IMR-90 (cell line): ENCODE measurements at places on chromosomes 4 and X. TPM values are rescaled to one million over a fixed set of nuclear protein-coding genes. Genes with fewer than 3 reads are reported as not detected.

DNA sequence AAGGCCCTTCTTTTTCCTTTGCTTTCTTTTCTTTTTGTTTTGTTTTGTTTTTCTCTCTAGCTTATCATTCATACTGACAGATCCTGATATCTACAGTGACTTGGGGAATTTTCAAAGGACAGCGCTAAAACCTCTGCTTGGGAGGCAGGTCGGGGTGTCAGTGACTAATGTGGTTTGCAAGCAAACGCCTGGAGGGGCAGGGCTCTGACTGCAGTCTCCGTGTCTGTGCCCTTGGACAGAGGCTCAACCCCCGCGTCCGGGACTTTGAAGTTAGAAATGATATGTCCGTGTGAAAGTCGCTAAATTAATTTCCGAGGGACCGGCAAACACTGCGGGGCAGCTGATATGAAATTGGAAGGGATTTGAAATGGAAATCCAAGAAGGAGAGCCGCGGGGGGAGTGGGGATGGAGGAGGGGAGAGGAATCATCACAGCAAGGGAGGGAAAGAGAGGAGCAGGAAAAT is 312.4 kb downstream of the DHRSX start:
- no peaks in the 10 kb centered on the region for H3K27me3 ChIP-seq
- H3K27ac ChIP-seq = no peak overlapping the region
- no peak overlapping the region for H3K4me3 ChIP-seq
- H3K36me3 ChIP-seq = no peaks in the 10 kb centered on the region

PLXNB3 gene
- total RNA-seq = 0.36 and 1.7 TPM in 2 replicates

DNA sequence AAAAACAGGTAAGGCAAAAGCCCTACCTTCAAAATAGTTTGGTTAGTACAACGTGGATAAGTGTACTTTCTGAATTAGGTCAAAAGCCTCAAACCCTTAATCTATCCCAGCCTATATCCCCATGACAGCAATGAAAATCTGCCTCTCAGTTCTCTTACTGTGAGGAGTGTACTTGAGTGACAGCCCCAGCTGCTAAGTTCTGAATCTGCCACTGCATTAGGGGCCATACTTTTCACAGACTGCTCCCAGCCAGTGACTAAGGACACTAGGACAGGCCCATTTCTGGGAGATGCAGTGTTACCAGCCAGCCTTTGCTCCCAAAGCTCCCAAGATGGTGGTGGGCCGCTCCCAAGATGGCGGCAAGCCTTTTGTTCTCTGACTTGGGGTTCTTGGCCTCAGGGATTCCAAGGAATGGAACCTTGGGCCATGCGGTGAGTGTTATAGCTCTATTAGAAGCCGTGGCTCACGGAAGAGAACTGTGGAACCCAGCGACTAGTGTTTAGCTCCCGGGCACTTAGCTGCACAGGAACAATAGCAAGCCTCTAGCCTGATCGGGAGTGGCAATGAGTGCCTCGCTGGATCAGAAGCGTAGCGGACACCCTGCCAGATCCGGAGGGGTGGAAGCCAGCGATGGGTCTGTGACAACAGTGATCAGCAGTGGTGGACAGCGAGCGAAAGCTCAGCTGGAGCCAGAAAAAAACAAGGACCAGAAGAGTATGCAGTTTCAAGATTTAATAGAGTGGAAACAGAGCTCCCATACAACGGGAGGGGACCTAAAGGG is 175.6 kb upstream of the NRK start:
- no peak for DNase-seq
- H3K36me3 ChIP-seq = no peaks in the 10 kb centered on the region
- no peaks in the 10 kb centered on the region for H3K27me3 ChIP-seq
- H3K4me3 ChIP-seq = no peak overlapping the region
- H3K4me1 ChIP-seq = no peaks in the 10 kb centered on the region
- no peak overlapping the region for H3K27ac ChIP-seq

- H3K4me1 ChIP-seq = no peaks in the 10 kb centered on the region
- H3K27me3 ChIP-seq = no peaks in the 10 kb centered on the region
- no peak for DNase-seq
- no peak overlapping the region for H3K4me3 ChIP-seq
- H3K36me3 ChIP-seq = no peaks in the 10 kb centered on the region
Observed at GRCh38 chr4:9923195-9923812, 98.0 kb downstream of the SLC2A9 start.

- DNase-seq = no peak
- H3K4me1 ChIP-seq = no peaks in the 10 kb centered on the region
- no peaks in the 10 kb centered on the region; the same call in 1 of the 2 replicates for H3K27me3 ChIP-seq
- no peak overlapping the region for H3K4me3 ChIP-seq
Observed at GRCh38 chr4:71635139-71635748, 148.6 kb downstream of the GC start.

HAND2 gene
- 0.36 and 0.56 TPM in 2 replicates for total RNA-seq

GRCh38 chrX:94492541-94492940 is 818.5 kb downstream of the FAM133A start:
- no peaks in the 10 kb centered on the region for H3K4me1 ChIP-seq
- no peaks in the 10 kb centered on the region for H3K36me3 ChIP-seq
- no peak overlapping the region for H3K27ac ChIP-seq
- H3K27me3 ChIP-seq = no peaks in the 10 kb centered on the region
- DNase-seq = no peak

MAGIX gene
- total RNA-seq = 0.56 and 0.72 TPM in 2 replicates

GRCh38 chr4:71221510-71222466 is 117.0 kb upstream of the SLC4A4 start:
- H3K4me3 ChIP-seq = no peak overlapping the region
- no peak for DNase-seq
- H3K4me1 ChIP-seq = peaks cover 2% of the 10 kb centered on the region

ODAPH gene
- total RNA-seq = not detected in 2 replicates

- no peaks in the 10 kb centered on the region for H3K36me3 ChIP-seq
- no peak for DNase-seq
- H3K4me3 ChIP-seq = no peak overlapping the region
- no peaks in the 10 kb centered on the region for H3K4me1 ChIP-seq
- H3K27ac ChIP-seq = no peak overlapping the region
Observed at GRCh38 chrX:21490341-21490740, 116.1 kb downstream of the CNKSR2 start.

DNA sequence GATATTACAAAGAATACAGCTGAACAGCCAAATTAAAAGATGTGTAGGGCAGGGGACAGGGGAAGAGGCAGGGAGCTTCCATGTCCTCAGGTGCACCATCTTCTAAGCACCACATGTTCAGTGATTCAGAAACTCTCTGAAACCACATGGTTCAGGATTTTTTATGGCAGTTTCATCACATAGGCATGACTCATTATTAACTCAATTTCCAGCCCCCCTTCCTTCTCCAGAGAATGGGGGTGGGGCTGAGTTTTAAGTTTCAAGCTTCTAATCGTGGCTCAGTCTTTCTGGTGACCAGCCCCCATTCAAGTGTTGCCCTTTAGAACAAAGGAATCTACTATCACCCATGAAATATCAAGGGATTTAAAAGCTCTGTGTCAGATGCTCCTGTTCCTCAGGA is 317.8 kb upstream of the GALNT7 start:
- no peaks in the 10 kb centered on the region for H3K36me3 ChIP-seq
- no peak overlapping the region for H3K4me3 ChIP-seq
- peak; percentile 95 for DNase-seq
- no peaks in the 10 kb centered on the region; the same call in 1 of the 2 replicates for H3K4me1 ChIP-seq

SASH3 gene
- total RNA-seq = not detected in 2 replicates

DNA sequence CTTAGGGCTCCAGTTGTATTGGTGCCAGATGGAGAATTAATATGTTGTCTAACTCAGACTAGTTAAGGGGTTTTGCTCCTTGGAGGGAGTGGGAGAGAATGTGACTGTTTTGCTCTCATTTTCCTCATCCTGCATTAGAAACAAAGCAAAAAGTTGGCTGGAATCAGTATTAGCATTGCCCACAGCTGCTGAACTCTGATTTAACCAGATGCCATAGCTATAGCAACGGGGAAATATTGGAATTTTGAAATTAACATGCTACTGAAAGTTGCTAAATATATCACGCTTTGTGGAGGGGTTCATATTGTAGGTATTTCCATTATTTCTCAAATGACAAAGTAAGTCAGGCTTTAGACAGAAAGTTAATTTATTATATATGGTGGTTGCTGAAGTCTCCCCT is 66.7 kb upstream of the EOLA2 start:
- H3K4me1 ChIP-seq = peaks cover 3% of the 10 kb centered on the region
- no peaks in the 10 kb centered on the region for H3K27me3 ChIP-seq
- no peak overlapping the region for H3K27ac ChIP-seq
- H3K4me3 ChIP-seq = no peak overlapping the region
- no peaks in the 10 kb centered on the region for H3K36me3 ChIP-seq

DNA sequence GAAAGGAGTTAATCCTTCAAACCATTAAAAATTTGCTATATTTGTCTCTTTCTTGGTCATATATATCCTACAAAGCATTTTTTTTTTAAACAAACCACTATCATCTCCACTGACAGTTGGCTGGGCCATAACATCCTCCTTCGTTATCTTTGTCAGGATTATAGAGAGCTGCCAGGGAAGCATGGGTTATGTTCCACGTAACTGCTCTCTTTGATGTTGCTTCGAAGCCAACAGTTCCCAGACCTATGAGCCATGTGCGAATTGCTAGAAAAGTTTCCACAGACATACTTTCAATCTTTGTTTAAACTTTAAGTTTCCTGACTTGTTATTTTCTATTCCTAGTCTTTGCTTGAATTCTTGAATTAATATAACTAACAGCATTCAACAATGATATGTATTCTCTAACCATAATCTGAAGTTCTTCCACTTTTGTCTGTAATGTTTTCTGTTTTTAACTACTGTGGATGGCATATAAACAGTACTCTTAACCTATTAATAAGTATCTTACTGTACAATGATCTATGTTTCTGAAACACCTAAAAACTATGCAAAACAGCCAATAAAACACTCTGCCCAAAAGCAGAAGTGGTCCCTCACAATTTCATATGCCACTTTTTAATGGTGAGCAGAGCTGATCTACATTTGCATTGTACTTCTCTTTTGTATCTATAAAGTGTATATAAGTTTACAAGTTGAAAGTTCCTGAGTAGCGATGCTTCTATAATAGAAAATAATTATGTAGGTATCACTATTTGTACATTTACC is 37.9 kb downstream of the EREG start:
- no peaks in the 10 kb centered on the region for H3K36me3 ChIP-seq
- no peaks in the 10 kb centered on the region for H3K27me3 ChIP-seq
- H3K4me3 ChIP-seq = no peak overlapping the region

- no peaks in the 10 kb centered on the region for H3K36me3 ChIP-seq
- H3K4me3 ChIP-seq = no peak overlapping the region
- no peak for DNase-seq
- peaks cover 3% of the 10 kb centered on the region for H3K27me3 ChIP-seq
Observed at GRCh38 chr4:87863486-87863885, 30.7 kb downstream of the MEPE start.

COL4A5 gene
- total RNA-seq = 15.0 and 16.3 TPM in 2 replicates

- no peak overlapping the region for H3K4me3 ChIP-seq
- DNase-seq = no peak
- H3K27ac ChIP-seq = no peak overlapping the region
- peaks cover 12% of the 10 kb centered on the region for H3K27me3 ChIP-seq
Observed at GRCh38 chrX:13840121-13840520, 23.2 kb upstream of the GPM6B start.

NKX6-1 gene
- total RNA-seq = under 0.01 TPM in 1 of 2 replicates, not detected in the other

- no peak overlapping the region for H3K4me3 ChIP-seq
- no peak overlapping the region for H3K27ac ChIP-seq
- no peaks in the 10 kb centered on the region for H3K27me3 ChIP-seq
Observed at GRCh38 chr4:88101165-88101564, 57.3 kb downstream of the ABCG2 start.

- no peaks in the 10 kb centered on the region for H3K27me3 ChIP-seq
- H3K4me3 ChIP-seq = no peak overlapping the region
- H3K36me3 ChIP-seq = no peaks in the 10 kb centered on the region
- H3K27ac ChIP-seq = no peak overlapping the region
- H3K4me1 ChIP-seq = peaks cover 18% of the 10 kb centered on the region
- peak; percentile 53 for DNase-seq
Observed at GRCh38 chr4:53010318-53010717, 148.2 kb downstream of the RASL11B start.

STATH gene
- not detected in 2 replicates for total RNA-seq

DNA sequence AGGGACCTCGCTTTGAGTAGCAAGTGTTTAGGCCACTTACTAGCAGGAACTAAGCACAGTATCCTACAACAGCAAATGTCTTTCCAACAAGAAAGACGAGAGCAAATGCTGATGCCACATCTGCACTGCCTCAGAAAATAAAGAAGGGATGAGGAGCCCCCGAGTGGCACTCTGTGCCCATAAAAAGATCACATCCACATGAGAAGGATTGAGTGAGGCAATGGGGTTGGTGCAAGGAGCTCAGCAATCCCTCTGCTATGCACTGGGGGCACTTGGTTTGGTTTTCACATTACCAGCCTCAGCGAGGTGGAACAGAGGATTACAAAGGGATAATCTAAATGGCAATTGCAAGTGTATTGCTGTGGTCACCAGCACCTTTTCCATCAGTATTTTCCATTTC is 252.8 kb upstream of the SLC7A11 start:
- no peaks in the 10 kb centered on the region for H3K27me3 ChIP-seq
- DNase-seq = peak; percentile 46
- no peak overlapping the region for H3K27ac ChIP-seq
- no peaks in the 10 kb centered on the region for H3K4me1 ChIP-seq
- H3K4me3 ChIP-seq = no peak overlapping the region

DNA sequence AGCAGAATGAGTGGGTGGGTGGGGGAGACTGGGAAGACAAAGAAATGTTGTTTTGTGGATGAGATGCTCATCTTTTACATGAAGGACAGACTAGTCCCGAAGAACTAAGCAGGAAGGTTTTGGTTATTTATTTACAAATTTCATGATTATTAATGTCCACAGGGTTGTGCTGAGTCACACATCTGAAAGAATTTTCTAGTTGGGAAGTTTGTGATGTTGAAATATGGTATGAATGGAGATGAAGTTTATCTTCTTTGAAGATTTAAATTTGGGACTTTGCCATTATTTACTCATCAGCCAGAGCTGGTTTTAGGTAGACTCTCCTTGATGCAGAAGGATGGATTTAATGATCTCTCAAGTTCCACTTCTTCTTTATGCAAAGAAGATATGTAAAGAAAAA is 75.5 kb downstream of the MOSPD2 start:
- DNase-seq = no peak
- no peaks in the 10 kb centered on the region for H3K36me3 ChIP-seq
- no peaks in the 10 kb centered on the region for H3K27me3 ChIP-seq
- H3K4me3 ChIP-seq = no peak overlapping the region
- peaks cover 2% of the 10 kb centered on the region; the same call in 1 of the 2 replicates for H3K4me1 ChIP-seq
